Stimulated activated CD4-positive, alpha-beta T cell treated with anti-CD3 and anti-CD28 coated beads, Interleukin-1b, Interleukin-23, amount 100 ng/mL, for 48 hours (primary cell): ENCODE measurements at places on chromosomes 12 and 14.

- peak; percentile 45 for DNase-seq
Observed at GRCh38 chr12:89880690-89881350, 172.2 kb upstream of the ATP2B1 start.

DNA sequence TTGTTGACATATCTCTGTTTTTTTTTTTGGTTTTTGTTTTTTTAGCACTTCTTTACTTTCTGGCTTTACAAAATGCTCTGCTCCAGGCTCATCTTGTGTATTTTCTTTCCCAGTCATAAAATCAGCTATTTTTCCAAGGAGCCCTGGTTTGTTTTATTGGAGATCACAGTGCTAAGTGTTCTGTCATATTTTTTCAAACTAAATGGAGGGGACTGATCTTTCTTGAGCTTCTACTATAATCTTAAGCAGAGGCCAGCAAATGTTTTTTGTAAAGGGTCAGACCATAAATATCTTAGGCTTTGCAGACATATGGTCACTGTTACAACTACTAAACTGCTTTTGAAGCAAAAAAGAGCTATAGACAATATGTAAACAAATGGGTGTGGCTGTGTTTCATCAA, 30.6 kb upstream of the LIN7A start:
- DNase-seq = no peak

DNA sequence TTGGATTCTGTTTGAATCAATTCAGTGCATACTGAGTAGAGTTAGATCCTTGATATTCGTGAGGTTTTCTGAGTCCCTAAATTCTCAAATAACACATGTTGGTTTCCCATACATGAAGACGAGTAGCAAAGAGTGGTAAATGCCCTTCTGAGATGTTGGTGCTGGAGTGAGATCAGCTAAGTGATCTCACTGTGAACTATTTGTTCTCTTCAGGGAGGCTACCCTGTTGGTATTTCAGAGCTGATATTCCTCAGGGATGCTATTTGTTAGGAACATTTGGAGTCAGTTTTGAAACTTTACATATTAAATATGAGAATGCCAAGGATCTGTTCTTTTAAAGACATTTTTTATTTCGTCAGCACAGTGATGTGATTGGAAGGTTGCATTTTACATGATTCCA, 54.7 kb downstream of the SUSD6 start:
- DNase-seq = no peak

- DNase-seq = no peak
Observed at GRCh38 chr12:26723379-26724308, 109.3 kb downstream of the ITPR2 start.

GRCh38 chr14:38137005-38137404, 70.7 kb upstream of the SSTR1 start:
- no peak for DNase-seq

- peak; percentile 43 for DNase-seq
Observed at GRCh38 chr12:107515446-107515958, 170.1 kb upstream of the PWP1 start.

GRCh38 chr14:90464481-90464880, 67.7 kb downstream of the CALM1 start:
- DNase-seq = no peak

DNA sequence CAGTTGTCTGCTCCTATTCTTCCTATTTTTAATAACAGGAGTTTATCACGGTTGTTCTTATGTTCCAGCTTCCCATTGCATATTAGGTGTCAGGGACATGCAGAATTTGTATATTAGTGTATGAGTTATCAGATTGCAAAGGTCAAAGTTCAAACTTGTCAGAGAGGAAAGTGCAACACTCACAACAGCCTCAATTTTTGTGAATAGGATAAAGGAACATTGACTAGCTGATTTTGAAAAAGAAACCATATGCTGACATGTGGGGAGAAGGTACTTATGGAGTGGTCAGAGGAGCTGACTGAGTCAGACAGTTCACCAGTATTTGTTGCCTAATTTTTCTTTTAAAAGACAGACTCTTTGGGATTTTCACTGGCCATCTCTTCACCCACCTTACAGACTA, 222.1 kb downstream of the C12orf50 start:
- DNase-seq = no peak

- no peak for DNase-seq
Observed at GRCh38 chr14:52356025-52356424, 41.9 kb downstream of the PTGER2 start.

DNA sequence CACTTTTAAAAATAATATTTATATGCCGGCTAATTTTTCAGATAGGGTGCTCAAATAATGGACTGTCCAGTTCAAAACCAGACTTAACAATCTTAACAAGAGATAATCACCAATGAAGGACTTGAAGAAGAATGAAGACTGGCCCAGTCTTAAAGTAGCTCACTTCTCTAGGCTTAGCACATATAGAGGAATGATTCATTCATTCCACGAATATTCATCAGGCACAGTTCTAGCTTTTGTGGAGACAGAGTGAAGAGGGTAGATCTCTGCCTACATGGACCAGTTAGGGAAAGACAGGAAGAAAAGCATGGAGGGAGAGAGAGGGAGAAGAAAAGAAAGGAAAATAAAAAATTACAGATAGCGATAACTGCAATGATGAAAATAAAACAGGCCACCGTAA, 42.8 kb upstream of the METAP2 start:
- no peak for DNase-seq

DNA sequence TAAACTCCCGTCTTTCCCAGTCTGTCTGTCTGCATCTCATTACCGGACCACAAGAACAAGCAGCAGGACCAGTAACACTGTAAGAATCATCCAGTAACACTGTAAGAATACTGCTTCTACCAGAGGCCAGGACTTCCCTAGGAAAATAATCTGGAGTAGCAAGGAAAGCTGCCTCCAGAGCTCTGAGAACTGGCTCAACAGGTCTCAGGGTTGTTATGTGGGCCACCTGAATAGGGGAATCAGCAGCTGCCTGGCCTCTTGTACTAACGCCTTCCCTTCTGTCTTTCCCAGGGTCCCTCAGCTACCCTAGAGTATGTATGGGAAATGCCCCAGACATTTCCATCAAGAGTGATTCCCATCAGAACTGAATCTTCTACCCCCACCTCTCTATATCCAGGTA, 954 bp upstream of the SLC39A2 start:
- DNase-seq = no peak

- no peak for DNase-seq
Observed at GRCh38 chr12:47711448-47711847, 5.6 kb upstream of the RPAP3 start.

GRCh38 chr12:107522692-107523477, 162.7 kb upstream of the PWP1 start:
- no peak for DNase-seq

- no peak for DNase-seq
Observed at GRCh38 chr12:39618701-39619100, 902 bp downstream of the ABCD2 start.

- DNase-seq = no peak
Observed at GRCh38 chr14:89678768-89679167, 261.7 kb upstream of the FOXN3 start.

DNA sequence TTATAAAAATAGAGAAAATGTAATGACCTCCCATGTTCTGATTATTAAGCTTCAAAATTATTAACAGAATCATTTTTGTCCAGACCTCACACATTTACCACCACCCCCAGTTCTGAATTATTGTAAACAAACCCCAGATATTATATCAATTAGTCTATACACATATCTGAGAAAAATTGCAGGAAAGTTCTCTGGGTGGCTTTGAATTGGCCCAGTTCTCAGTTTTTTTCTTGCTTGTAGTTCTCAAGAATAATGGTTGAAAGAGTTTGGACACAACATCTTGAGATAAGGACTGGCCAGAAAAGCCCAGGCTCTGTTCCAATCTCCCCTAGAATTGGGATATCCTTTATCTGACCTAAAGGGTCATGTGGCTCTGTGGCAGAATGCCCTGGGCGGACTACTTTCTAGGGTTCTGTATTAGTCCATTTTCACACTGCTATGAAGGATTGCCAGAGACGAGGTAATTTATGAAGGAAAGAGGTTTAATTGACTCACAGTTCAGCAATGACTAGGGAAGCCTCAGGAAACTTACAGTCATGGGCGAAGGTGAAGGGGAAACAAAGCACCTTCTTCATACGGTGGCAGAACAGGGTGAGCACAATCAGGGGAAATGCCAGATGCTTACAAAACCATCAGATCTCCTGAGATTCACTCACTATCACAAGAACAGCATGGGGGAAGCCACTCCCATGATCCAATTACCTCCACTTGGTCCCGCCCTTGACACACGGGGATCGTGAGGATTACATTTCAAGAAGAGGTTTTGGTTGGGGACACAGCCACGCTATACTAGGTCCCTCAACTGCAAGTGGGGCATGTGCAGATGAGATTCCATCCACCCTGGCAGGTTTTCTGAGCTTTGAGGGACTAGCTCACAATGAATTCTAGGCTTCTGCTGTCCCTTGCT, 1504.6 kb upstream of the FLRT2 start:
- DNase-seq = no peak

- no peak for DNase-seq
Observed at GRCh38 chr12:1839956-1840951, 19.9 kb downstream of the LRTM2 start.

DNA sequence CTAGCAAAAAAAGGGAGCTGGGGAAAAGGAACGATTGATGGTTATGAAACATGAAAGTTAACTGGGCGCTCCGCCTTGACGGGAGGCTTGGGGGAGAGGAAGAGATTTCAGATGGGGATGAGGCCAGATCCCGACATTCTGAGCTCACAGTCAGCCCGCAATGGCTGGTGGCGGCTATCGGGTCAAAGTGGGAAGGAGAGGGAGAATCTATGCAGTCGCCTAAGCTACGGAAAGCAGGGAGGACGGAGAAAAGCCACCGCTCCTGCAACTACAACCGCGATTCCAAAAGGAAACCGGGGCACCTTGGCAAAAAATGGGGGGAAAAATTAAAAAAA, 502 bp downstream of the MPHOSPH9 start:
- no peak for DNase-seq

GRCh38 chr14:21205678-21206581, 50.1 kb upstream of the OR5AU1 start:
- no peak for DNase-seq

- DNase-seq = no peak
Observed at GRCh38 chr12:102302553-102302952, 104.9 kb upstream of the PMCH start.

GRCh38 chr12:132393991-132394949, 64.9 kb upstream of the GALNT9 start:
- peak; percentile 65 for DNase-seq

GRCh38 chr14:25411781-25412757, 362.1 kb upstream of the STXBP6 start:
- DNase-seq = no peak

DNA sequence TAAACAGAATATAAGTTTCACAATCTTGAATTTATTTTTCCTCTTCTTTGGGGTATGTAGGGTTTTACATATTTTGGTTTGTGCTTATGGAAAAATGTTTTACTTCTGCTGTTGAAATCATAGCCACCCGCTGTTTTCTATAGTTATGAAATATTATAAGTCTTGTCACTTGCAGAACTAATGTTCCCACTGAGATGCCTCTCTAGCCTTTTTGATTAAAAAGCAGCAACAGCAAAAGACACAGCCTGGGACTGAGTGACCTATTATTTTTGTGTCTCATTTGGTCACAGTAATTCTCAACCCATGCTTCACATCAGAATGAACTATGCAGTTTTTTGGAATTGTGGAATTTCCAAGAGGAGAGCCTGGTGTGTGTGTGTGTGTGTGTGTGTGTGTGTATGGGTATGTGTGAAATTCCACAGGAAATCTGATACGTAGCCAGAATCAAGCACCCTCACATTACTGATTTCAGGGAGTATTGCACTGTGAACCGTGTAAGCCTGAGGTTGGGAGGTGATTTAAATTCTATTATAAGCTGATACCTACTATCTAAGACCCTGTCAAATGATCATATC, 55.7 kb upstream of the FRMD6 start:
- DNase-seq = no peak

DNA sequence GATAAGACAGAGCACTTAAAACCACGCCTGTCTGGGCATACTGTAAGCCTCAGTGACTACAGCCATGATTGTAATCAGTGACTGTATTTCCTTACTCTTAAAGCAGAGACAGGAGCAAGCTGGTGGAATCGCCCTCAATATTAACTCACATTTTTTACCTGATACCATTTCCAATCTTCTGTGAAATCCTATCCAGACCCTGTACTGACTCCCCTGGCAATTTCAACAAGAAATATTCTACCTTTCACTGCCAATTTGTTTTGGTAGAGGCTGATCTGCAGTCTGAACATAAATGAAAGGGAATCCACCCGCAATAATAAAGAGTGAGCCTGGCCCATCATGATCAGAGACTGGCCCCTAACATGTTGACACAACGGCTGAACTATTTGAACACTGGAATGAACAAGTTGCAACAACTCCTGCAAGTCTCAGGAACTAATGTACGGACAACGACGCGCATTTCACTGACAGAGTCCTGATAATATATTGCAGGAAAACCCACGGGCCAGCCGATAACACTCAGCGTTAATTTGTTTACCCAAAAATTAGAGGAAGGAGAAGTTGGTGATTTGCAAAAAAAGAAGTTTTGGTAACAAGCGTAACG, 195.5 kb upstream of the BTG1 start:
- DNase-seq = no peak

DNA sequence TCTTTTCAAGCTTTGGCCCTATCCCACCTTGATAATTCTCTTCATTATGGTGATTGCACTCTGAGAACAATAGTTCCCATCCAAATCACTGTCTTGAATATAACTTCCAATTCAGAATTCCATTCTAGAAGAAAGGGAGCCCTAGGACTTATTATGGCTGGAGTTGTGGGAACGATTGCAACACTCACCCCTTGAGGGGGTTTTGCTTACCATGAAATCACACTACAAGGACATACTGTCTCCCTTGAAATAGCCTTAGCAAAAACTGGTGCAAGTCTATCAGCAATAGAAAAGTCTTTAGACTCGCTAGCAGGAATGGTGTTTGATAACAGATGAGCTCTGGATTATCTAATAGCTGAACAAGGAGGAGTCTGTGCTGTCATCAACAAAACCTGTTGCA, 31.4 kb upstream of the OXA1L start:
- no peak for DNase-seq

- DNase-seq = no peak
Observed at GRCh38 chr12:20187456-20187855, 180.9 kb upstream of the PDE3A start.

DNA sequence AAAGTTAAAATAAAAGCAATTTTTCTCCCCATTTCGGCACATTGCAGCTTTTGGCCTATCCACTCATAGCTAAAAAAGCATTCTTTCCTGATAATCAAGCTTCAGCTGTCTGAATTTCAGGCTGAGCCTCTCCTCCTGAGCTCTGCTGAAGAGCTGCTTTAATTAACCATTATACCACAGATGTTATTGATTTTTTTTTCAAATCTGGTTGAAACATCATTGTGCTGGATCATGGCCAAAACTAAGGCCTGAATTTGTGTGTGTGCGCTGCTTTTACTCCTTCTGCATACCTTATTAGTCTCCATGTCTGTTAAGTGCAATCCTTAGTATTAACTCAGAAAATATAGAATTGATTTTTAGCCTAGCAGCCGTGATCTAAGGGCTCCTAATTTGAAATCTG, 52.3 kb downstream of the MBIP start:
- no peak for DNase-seq

GRCh38 chr12:66036317-66036716, 94.2 kb downstream of the LLPH start:
- no peak for DNase-seq
